ENCODE measurements at places on chromosomes 12 and 14.

GRCh38 chr14:28765169-28765830, 1.3 kb upstream of the FOXG1 start:
- no peak for DNase-seq

DNA sequence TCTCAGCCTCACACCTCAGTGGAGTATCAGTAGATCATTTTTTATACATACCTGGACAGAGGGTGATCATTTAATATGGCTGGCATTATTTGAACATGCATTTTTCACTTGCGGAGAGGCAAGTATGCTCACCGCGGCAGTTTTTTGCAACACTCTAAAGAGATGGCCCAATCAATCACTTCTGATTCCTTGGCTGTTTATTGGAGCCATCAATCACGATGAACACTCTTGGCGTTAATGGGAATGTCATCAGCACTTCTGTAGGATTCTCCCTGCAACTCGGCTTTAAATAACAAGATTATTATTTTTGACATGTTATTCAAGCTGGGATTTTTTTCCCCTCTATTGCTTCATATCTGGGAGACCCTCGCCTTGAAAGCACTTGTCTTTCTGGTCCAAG, 46.9 kb upstream of the SLC24A4 start:
- no peak for DNase-seq

- DNase-seq = no peak
Observed at GRCh38 chr12:48388938-48389337, 38.2 kb upstream of the ZNF641 start.

GRCh38 chr14:37047226-37047625, 125.2 kb downstream of the SLC25A21 start:
- DNase-seq = no peak

- no peak for DNase-seq
Observed at GRCh38 chr12:11811008-11811407, 161.5 kb downstream of the ETV6 start.

DNA sequence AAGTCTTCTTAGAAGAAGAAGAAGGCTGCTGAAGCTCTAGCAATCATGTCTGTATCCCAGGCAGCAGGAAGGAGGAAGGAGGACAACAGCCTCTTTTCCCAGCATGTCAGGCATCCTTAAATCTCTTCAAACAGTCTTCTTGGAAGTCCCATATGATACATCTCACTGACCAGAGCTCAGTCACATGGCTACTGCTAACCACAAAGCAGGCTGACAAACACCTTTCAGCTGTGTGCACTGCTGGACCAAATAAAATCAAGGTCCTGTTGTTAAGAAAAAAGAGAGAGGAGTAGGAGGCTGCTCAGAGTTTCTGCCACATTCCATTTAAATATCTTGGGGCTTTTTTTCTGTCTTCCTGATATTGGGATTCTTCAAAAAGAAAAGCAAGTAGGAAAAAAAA, 203.4 kb upstream of the PELI2 start:
- DNase-seq = no peak

DNA sequence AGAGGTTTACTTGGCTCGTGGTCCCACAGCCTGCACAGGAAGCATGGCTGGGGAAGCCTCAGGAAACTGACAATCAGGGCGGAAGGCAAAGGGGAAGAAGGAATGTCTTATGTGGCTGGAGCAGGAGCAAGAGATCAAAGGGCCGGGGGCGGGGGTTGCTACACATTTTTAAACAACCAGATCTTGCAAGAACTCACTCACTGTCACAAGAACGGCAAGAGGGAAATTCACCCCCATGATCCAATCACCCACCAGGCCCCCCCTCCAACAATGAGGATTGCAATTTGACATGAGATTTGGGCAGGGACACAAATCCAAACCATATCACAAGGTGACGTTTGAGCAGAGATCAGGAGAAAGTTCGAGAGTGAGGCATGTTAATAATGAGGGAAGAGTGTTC, 163.7 kb upstream of the RPH3A start:
- no peak for DNase-seq

GRCh38 chr12:109346920-109347319, 780 bp upstream of the MYO1H start:
- DNase-seq = no peak

GRCh38 chr14:33716921-33717320, 234.0 kb downstream of the EGLN3 start:
- DNase-seq = no peak

- no peak for DNase-seq
Observed at GRCh38 chr14:37251775-37252174, 54.0 kb downstream of the MIPOL1 start.

- DNase-seq = peak; percentile 53
Observed at GRCh38 chr12:104063712-104064030, 660 bp upstream of the HCFC2 start.

DNA sequence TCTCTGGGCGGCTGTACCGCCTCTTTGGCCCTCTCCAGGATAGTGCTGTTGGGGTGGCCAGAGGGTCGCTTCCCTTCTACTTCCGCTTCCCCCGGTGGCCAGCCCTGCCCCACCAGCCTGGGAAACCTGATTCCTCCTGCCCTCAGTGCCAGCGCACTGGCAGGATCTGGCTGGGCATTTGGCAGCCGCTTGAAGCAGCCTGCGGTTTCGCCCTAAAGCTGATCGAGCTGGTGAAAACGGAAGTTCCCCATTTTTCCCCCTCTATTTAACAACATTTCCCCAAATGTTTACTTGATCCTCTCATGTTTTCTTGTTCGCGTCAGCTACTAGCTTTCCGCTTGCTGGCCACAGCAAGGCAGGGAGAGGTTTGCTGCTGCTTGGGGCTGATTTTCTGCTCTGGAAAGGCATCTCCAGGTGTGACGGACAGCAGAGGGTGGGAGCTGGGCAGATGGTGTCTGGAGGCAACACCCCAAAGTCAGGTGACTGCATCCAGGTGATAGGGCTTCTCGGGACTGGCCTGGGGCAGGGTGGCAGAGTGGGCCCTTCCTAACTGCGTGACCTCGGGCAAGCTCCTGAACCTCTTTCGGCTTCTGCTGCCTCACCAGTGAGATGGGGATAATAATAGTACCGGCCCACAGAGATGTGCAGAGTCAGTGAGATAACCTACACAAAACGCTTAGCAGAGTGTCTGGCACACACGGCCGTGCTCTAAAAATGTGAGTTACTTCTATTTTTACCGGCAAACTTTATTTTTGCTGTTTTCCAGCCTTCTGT, 53.1 kb downstream of the TSPAN9 start:
- DNase-seq = no peak

DNA sequence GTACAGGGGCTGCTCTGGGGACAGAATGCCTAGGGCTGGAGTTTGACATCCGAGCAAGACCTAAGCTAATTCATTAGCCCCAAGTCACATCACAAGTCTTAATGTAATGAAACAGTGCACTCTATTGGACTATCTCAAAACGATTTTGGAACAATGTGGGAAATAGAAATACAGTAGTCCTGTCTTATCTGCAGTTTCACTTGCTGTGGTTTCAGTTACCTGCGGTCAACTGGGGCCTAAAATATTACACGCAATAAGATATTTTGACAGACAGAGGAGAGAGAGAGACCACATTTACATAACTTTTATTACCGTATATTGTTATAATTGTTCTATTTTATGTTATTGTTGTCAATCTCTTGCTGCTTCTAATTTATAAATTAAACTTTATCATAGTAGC, 21.1 kb downstream of the MOAP1 start:
- no peak for DNase-seq

DNA sequence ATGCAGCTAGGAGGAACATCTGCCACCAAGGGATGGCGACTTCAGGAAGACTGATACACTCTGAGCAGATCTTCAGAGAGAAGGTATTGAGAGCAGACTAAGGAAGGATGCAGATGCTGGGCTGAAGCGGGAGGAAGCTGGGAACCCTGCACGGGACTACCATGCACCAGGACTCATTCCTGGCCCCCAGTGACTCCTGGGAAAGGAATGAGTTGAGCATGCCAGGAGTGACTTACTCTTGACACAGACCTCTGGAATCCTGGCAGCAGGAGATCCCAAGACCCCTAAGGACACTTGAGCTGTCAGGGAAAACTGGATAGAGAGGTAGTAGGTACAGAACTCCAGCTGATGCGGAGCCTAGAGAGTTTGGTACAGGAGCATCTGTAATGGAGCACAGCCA, 336.1 kb downstream of the RPS29 start:
- no peak for DNase-seq

GRCh38 chr12:113894697-113895096, 71.4 kb downstream of the RBM19 start:
- no peak for DNase-seq

DNA sequence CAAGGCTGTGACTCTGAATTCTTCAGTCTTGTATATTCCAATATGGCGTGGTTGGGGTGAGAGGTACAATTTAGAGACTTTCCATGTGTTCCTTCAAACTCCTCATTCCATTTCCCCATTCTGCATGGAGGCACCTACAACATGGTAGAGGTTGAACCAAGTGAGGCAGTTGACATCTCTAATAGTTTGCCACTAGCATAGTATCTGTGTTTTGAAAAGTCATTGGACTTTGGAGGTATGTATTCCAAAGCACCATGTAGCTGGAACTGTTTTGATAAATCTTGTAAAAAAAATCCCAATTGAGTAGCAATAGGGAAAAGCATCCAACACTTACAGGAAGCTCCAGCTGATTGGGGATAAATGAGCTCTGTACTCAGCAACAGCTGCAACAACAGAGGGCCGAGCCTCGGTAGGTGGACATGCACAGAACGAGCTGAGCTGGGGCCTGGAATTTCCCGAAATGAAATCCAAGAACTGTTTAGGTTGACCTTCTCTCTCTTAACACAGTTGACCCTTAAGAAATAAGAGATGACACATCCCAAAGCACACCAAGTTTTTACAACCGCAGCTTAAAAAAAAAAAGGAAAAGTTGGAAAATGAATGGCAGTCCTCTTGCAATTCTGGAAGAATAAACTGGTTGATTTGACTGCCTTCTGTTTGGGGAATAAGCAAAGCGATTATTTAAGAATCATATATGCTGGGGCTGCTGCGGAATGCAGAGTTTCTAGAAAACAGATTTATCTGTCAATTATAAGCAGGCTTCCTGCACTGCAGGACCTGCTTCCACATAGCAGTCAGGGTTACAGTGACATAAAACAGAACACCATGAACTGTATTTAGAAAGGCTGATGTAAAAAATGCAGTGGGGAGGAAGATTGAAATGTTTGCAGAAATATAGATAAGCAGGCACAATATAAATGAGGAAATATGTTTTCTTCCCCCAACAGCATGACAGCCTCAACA, 194.6 kb upstream of the KRR1 start:
- DNase-seq = peak; percentile 87

- peak; percentile 38 for DNase-seq
Observed at GRCh38 chr14:30016002-30016401, 88.4 kb upstream of the PRKD1 start.

- no peak for DNase-seq
Observed at GRCh38 chr12:100959481-100959880, 164.9 kb downstream of the ANO4 start.

GRCh38 chr12:95462551-95462950, 11.4 kb upstream of the METAP2 start:
- DNase-seq = no peak

DNA sequence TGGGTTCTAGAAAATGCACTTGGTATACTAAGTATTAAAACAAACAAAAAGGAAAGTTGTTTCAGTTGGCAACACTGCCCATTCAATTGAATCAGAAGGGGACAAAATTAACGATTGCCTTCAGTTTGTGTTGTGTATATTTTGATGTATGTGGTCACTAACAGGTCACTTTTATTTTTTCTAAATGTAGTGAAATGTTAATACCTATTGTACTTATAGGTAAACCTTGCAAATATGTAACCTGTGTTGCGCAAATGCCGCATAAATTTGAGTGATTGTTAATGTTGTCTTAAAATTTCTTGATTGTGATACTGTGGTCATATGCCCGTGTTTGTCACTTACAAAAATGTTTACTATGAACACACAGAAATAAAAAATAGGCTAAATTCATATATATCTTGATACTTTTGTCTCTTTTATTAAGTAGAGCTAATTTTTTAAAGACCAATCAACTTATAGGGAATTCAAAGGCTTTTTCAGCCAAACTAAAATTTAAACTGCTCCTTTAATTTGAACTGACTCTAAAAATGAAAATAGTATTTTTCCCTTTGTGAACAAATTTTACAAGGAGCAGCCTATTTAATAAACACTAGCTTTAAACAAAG, 2.8 kb downstream of the FOXG1 start:
- no peak for DNase-seq

GRCh38 chr14:55580470-55581341, 699 bp downstream of the KTN1 start:
- peak; percentile 51 for DNase-seq

DNA sequence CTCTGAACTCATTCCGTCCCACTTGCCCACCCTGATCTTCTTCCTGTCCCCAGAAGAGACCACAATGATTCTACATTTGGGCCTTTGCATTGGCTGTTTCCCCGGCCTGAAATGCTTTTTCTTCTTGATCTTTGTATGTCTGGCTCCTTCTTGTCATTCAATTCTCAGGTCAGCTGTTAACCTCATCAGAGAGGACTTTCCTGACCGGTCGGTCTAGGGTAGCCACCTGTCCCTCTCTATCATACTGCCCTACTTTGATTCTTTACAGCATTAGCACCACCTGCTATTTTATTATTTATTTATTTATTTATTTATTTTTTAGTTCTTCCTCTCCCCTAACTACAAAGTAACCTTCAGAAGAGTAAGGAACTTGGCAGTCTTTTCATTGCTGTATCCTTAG, 84.3 kb downstream of the DYRK2 start:
- DNase-seq = no peak

- no peak for DNase-seq
Observed at GRCh38 chr14:76773188-76773885, 12.1 kb downstream of the VASH1 start.

DNA sequence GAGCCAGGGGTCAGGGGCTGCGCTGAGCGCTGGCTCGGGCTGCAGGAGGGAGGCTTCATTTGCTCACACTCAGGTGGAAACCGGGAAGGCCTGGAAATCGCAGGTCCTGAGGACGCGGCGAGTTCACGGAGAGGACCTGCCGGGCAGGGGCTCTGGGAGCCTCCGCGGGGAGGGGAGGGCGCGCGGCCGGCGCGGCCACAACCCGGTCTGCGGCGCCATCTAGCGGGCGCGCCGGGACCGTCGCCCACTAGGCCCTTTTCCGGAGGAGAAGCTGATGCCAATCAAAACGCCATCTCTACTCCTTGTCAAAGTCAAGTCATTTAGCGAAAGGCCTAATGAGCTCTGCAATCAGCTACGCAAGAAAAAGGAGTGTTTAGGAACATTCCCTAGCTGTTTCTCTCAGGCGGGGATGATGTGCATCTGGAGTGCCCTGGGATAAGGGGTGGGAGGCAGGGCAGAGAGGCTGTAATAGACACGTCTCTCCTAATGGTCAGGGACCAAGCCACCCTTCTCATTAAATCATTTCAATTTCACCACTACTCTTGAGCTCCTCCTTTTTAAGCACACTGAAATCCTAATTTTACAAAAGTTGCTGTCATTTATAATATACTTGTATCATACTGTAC, 885.8 kb upstream of the TMEM132C start:
- peak; percentile 31 for DNase-seq
